ENCODE measurements at places on chromosomes 5 and 9.

- DNase-seq: no peak
Observed at GRCh38 chr5:97355775-97356174, 172.7 kb upstream of the RIOK2 start.

GRCh38 chr9:121884057-121884541, 209.0 kb downstream of the TTLL11 start:
- DNase-seq: no peak

- no peak for DNase-seq
Observed at GRCh38 chr9:569296-569695, 272.2 kb upstream of the DMRT1 start.

- no peak for DNase-seq
Observed at GRCh38 chr5:53913941-53914340, 353.5 kb downstream of the NDUFS4 start.

- DNase-seq: no peak
Observed at GRCh38 chr5:54180630-54181031, 129.7 kb downstream of the ARL15 start.

DNA sequence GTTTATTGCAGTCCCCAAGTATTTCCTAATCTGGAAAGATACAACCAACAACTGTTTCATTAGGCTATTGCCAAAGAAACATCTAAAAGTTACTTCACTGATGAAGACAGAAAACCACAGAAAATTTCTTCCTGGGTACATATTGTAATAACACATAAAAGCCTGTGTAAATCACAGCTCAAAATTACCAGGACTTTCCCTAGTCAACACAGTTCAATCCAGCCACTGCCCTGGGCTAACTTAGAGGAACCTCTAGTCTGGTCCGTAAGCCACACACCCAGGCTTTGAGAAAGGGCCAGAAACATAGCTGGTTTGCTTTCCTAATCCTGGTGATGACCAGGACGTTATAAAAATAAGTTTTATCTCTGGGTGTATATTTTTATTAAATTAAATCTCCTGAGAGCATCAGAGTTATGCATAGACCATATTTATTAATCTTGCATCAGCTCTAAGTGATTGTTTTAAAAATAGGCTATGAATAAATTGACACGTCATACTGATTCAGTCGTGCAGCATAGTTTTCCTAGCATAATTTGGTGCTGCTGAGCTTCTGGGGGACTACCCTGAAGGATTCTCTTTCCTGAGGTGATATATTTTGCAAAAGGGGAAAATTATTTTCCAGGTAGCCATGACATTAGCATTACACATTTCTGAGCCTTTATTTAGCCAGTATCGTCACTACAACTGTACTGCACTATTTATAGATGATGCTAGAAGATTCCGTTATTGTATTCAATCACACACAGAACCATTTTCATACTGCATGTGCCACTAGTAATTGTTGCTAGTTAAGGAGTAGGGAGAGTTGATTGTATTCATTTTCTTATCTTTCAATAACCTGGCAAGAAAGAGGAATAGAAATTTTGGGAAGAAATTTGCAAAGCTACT, 12.6 kb upstream of the MUSK start:
- no peak for DNase-seq

GRCh38 chr9:101022704-101023103, 5.8 kb upstream of the PLPPR1 start:
- DNase-seq: no peak

DNA sequence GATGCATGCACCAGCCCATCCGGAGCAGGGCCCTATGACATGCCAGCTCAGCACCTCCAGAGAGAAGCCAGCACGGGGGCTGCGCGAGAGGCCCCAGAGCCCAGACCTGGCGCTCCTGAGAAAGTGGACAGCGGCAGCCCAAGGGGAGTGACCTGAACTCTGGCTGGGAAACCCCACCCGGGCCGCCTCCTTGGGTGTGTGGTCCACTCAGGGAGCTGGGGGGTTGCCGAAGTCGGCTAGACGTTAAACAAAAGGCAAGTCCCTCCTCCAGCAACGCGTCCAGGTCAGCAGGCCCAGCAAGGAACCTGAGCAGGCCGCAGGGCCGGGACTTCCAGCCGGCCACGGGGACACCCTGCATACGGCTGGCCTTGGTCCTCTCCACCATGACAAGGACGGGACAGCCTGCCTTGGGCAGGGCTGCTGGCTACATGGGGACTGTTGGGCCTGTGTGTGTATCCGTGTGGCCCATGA, 35.7 kb downstream of the NACC2 start:
- no peak for DNase-seq

DNA sequence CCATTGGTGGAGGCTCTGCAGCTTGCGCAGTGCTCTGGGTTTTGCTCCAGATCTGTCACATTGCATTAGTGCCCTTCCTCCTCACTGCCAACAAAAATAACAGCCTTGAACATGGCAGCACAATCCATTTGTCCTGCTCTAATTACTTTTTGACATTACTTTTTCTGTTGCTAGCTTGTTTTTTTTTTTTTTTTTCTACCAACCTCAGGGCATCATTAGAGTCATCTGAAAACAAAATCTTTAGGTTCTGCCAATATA, 117.5 kb upstream of the NR5A1 start:
- DNase-seq: no peak

GRCh38 chr9:112174965-112175795, at the start of gene SUSD1:
Gene SUSD1, minus strand, starts transcription at chr9:112175297. Its CDS starts 62 bp downstream, at chr9:112175235.
- no peak for DNase-seq

- no peak for DNase-seq
Observed at GRCh38 chr5:39461007-39461682, 36.4 kb upstream of the DAB2 start.
